ENCODE measurements at places on chromosomes 2 and 18.

GRCh38 chr18:3479978-3480509 is 30.1 kb downstream of the TGIF1 start:
- DNase-seq: no peak

GRCh38 chr18:50611529-50611941 is 51.6 kb downstream of the MAPK4 start:
- DNase-seq: no peak

GRCh38 chr2:227888289-227888688 is 16.9 kb downstream of the DAW1 start:
- no peak for DNase-seq

GRCh38 chr2:212794471-212794870 is 255.9 kb upstream of the ERBB4 start:
- no peak for DNase-seq

- DNase-seq: no peak
Measured at GRCh38 chr2:220123751-220124150, 496.3 kb downstream of the SLC4A3 start.

GRCh38 chr2:65613968-65614555 is 181.7 kb upstream of the SPRED2 start:
- no peak for DNase-seq

- no peak for DNase-seq
Measured at GRCh38 chr2:215404348-215405012, 31.4 kb downstream of the FN1 start.

- DNase-seq: no peak
Measured at GRCh38 chr2:127069003-127069402, 38.0 kb downstream of the BIN1 start.

All from stimulated activated CD8-positive, alpha-beta memory T cell treated with anti-CD3 and anti-CD28 coated beads, Interleukin-15, amount 100 ng/mL, for 4 hours (primary cell).